ENCODE measurements at places on chromosomes 2 and 18.

- no peak for DNase-seq
These were observed 145.8 kb upstream of the ACAA2 start for GRCh38 chr18:49959176-49959575.

DNA sequence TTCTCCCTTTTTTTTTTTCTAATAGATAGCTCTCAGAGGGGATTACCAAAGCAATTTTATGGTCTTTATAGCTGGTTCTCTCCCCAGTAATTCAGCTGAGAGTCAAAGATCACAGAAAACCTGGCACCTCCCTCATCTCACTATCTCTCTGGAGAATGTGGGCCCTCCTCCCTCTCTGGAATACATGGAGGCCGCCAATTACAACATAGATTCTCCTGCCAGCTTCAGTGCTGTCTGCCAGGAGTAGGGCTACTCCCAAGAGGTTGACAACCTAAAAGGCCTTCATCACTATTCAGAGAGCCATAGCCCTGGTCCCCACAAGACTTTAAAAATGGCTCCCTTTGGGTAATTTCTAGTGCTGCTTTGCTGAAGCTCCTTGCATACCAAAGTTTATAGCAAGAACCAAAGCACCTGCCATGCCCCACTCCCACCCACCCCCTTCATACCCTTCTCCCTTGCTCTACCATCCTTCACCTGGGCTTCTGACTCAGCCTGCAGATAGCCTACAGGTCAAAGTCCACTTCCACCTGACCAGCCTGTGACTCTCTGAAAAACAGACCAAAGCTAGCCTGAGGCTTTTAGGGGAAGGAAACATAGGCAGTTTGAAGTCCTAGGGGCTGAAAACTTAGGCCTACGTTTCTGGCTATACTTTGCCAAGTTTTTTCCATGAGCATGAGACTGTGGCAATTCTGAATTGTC is 472.3 kb downstream of the TNS1 start:
- no peak for DNase-seq

DNA sequence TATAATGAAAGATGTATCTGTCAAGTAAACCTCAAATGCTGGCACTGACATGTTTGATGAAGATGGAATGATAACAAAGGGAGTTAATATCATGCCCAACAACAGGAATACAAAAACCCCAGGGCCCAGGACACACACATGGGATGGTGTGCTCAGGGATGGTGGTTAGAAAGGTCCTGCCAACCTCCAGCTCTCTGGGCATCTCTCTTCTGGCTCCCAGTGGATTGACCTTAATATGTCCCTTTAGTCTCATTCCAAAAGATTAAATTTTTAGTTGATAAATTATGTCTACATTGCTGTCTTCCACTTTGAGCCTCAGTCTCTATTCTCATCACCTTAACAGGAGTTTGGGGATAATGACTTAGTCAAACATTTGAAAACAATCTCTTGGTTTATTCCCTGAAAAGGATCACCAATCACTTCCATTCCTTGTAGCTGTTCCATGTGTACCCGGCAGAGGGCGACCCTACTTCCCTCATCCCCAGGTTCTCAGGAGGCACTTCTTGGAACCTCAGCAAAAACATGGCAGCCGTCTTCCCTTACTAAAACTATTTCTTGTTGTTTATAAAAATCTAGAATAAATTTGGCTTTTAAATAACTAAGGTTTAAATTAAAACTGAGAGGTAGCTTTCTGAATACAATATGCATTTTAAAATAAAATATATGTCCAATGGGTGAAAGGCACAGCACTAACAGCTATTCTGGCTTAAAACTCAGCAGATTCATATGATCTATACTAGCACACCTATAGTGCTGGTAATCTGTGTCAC is 29.6 kb downstream of the MCEE start:
- DNase-seq = peak; percentile 62

DNA sequence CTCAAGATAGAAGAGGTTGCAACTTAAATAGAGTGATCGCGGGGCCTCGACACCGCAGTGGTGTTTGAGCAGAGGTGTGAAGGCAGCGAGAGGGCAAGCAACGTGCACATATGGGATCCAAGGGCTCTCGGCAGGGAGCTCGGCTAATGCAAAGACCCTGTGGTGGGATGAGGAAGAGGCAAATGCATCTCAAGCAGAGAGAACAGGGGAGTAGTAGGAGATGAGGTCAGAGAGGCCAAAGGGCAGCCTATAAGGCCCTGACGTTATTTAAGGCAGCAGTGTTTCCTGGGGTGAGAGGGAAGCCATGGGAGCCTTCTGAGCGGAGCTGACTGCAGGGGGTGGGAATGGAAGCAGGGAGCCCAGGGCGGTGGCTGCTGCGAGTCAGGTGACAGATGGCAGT is 74.5 kb downstream of the MRPS9 start:
- no peak for DNase-seq

DNA sequence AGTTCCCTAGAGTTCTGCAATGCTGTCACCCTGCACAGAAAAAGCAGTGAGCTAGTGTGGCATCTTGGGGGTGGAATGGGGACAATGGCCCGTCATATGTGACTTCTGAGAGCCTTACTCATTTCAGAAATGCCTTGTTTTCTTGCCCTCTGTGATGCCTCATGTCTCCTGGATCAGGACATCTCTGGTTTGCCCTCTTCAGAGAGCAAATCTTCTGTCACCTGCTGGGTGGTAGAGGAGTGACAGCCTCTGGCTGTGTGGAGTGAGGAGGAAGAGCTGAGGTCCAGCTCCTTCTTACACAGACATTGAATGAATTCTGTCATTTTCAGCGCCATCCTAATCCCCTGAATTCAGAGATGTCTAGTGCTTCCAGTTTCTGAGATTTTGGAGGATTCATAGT is 55.6 kb upstream of the PHLPP1 start:
- no peak for DNase-seq

GRCh38 chr2:238438856-238439849 is 12.4 kb downstream of the ASB1 start:
- DNase-seq = no peak

DNA sequence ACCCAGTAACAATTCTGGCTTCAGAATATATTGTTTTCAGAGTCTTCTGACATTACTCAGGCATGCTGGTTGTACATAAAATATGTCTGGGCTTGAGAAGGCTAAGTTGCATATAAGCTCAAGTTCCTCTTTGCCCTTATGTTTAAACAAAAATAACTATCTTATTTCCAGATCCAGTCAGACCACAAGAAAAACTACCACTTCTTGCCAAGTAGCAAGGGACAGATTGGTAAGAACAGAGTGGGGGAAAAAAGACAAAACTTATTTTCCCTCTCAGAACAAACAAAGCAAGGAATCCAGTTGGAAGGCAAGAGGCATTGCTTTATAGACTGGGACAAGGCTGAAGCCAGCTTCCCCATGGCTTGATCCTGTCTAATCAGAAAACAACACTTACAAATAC is 1036.7 kb upstream of the CELF4 start:
- DNase-seq = no peak

DNA sequence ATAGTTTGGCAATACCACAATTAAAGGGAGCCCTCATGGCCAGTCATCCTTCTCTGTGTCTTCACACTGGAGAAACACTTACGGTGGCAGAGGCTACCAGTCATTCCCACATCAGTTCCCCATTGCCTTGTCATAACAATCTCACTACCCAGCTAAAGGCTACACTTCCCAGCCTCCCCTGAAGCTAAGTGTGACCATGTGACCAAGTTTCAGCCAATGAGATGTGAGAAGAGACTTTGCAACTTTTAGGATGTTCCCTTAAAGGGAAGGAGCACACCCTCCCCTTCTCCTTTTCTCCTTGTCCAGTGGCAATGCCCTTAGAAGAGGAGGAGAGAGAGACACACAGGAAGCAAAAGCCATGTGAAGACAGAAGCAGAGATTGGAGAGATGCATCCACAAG is 89.0 kb upstream of the RAB12 start:
- no peak for DNase-seq

- DNase-seq = no peak
These were observed 283.3 kb downstream of the DCDC2C start for GRCh38 chr2:3986530-3987258.

- no peak for DNase-seq
These were observed 104.2 kb upstream of the MAP4K3 start for GRCh38 chr2:39541011-39541930.

- DNase-seq = peak; percentile 4
These were observed 97.2 kb downstream of the PLEKHM3 start for GRCh38 chr2:207928079-207928478.

DNA sequence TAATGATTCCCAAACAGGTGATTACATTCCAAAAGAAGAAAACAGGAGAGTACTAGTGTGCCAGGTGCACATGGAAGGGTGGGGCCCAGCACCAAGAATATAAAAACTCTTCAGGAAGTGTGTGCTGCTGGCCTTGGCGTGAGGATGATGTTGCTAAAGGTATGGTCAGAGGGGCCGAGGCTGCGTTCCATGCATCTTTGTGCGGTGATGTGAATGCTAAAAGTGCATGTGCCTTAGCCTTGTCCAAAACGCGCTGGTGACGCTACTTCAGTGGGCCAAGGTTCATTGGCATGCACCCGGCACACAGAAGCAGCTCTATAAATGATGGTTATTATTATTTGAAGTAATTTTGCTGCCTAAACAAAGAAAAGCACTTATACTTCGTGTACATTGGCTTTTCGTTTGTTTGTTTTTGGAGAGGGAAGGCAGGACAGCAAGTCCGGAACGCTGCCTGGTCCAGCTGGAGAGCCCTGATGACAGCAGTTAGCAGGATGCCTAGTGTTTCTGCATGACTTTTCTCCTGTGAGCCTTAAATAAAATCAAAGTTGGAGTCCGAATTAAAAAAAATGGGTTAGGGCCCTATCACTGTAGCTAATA is 2.9 kb downstream of the ALKAL2 start:
- DNase-seq = no peak

GRCh38 chr2:233501198-233502076 is 65.1 kb downstream of the USP40 start:
- peak; percentile 7 for DNase-seq

DNA sequence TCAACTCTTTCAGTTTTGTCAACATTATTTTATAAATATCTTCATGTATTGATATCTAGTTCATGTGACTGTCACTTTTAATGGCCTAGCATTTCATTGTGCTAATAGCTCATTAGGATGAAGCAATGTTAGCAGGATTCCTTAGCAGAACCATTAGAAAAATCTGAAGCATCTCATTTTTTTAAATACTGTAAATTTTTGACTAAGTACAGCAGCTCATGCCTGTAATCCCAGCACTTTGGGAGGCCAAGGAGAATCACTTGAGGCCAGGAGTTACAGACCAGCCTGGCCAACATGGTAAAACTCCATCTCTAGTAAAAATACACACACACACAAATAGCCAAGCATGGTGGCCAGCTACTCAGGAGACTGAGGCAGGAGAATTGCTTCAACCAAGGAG is 15.6 kb upstream of the ANTXR1 start:
- no peak for DNase-seq

Measured in mesenchymal stem cell (in vitro differentiated cells and primary cell).